CD4-positive, alpha-beta T cell treated with Interleukin-4 for 4 hours (primary cell): ENCODE measurements at places on chromosomes 5 and 9.

DNA sequence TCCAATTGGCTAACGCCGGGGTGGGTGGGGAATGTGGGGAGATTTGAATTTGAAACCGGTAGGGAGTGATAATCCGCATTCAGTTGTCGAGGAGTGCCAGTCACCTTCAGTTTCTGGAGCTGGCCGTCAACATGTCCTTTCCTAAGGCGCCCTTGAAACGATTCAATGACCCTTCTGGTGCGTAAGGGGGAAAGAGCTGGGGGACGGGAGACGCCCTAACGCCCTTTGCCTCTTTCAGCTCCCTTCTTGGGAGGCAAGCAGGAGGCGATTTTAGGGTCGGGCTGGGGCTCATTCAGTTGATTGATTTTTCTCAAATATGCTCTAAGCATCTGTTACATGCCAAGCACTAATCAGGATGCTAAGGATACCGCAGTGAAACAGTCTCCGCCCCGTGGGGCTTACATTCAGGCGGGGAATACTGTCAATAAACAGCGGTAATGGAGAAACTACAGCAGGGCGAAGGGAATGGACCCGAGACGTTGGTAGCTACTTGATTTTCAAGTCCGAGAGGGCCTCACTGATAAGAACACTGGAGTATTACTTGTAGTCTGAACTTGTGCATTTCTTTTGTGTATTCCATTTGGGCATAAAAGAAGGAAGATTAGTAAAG, at the start of gene HMMR:
TSS of gene HMMR (plus strand) at position 71 of the 610 bp plus-strand sequence. CDS start at position 132, 61 bp downstream.
- DNase-seq: no peak

GRCh38 chr5:65825408-65826328, 100.7 kb upstream of the ERBIN start:
- DNase-seq: peak; percentile 6

DNA sequence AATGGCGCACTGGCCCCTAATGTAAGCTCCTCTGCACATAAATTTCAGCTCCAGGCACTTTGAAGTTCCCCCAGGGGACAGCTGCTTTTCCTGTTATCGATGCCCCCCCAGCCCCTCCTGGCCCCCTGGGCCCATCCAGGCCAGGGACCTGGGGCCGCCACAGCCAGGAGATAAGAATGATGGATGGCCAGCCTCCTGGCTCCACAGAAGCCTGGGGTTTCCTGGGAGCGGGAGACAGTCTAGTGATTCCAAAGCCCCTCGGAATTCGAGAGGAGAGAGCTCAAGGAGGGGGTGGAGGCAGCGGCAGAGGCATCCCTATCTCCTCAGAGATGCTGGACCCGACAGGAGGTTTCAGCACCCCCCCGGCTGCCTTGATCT, 98.4 kb upstream of the HAND1 start:
- no peak for DNase-seq

DNA sequence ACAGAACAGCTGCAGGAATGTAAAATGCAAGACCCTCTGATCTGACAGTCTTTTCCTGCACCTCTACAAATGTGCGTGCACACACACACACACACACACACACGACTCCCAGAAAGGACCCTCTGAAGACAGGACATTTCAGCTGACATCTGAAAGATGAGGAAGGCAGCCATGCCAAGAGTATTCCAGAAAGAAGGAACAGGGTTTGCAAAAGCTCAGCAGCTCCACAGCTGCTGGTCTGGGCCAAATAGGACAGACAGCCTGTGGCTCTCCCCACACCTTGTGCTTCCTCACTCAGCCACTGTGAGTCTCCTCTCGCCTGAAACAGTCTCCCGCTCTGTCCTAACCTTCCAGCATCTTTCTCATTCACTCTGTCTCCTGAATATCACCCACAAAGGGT, 189.0 kb downstream of the PALM2AKAP2 start:
- DNase-seq: no peak

DNA sequence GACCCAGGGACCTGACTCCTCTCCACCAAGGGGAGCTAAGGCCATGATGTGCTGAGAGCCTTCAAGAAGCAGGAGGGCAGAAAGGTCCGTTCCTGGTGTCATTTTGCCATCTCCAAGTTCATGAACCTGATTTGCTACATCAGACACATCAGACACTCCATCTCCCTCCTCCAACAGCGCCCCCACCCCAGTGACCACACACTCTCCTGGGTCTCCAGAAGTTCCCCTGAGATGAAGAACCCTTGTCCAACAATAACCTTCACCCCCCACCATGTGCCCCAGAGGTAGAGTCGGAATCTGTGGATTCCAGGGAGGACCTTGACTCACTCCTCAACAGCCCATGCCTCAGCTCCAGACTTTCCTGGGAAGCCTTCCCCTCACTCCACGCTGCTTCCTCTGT, 242.8 kb downstream of the CDK5RAP2 start:
- no peak for DNase-seq

DNA sequence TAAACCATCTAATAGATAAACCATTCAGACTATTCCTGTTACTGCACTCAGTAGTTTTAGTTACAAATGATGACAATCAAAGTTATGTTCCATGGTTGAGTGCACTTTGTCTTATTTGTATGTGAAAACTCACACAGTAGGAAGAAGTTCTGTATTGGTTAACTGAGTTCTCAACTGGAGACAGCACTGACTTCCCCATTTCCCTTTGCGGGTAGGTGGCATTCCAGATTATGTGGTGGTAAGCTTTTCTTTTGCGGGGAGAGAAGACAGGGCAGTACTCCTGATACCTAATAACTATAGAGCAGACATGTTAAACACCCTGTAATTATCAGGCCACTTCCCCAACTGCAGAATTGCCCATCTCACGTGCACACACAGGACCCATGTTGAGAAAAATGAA, 24.4 kb downstream of the TARS1 start:
- no peak for DNase-seq

DNA sequence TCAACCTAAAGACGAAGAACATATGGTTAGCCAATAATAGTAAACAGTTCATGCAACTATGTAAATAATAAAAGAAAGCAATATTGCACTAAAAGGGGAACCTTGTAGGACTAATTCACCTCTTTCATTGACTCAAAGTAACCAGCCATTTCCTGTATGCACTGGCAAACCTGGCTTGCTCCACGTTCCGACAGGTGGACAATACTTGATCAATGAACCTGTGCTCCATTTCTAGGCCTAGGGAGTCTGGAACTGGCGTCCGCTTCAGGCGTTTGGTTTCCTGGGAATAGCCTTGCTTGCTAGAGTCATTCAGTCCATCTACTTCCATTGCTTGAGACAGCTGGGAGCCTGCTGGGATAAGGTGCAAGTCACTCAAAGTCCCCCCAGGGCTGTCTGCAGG, 41.6 kb downstream of the PTAR1 start:
- DNase-seq: no peak

DNA sequence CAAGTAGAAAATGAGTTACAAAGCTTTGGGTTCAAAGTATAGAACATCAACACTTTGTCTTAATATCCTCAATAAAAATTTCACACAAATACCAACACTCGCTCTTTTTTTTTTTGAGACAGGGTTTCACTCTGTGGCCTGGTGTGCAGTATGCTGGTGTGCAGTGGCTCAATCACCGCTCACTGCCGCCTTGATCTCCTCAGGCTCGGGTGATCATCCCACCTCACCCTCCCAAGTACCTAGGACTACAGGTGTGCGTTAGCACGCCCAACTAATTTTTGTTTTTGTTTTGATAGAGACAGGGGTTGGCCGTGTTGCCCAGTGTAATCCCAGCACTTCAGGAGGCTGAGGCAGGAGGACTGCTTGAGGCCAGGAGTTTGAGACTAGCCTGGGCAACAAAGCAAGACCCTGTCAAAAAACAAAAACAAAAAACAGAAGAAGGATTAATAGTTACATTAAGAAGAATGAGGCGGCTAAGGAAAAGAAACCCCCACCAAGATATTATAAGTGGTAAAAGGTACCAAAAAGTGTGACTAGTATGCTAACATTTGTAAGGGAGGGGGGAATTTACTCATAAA, 20.3 kb downstream of the FNBP1 start:
- DNase-seq: no peak

- DNase-seq: peak; percentile 66
These were observed 12.9 kb downstream of the RGS14 start for GRCh38 chr5:177370488-177371119.

DNA sequence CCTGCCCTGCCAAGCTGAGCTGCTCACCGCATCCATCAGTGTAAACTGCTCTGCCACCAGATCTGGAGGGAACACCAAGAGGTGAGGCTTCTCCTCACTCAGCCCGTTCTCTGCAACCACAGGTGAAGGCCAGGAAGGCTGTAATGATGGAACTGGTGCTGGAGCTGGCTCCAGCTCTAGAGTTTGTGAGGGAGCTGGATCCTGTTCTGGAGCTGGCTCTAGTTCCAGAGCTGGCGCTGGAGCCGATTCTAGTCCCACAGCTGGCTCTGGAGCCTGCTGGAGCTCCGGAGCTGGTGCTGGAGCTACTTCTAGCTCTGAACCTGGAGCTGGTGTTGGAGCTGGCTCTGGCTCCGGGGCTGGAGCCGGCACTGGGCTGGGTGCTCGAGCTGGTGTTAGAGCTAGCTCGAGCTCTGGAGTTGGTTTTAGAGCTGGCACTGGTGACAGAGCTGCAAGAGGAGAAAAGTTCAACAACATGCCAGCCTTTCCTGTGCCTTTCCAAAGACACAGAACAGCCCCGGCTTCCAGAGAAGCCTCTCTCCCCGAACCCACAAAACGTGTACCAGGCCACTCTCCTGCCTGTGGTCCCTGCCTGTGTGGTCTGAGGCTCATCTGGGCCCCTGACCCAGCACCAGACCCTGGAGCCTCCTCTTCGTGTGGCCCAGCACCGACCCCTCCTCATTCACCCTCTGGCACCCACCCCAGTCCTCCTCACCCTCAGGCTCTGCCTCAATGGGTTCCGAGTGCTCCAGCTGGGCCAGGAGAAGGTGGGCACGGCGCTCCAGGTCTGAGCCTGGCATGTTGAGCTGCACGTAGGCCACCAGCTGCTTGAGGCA, 12.9 kb downstream of the RALGDS start:
- no peak for DNase-seq

DNA sequence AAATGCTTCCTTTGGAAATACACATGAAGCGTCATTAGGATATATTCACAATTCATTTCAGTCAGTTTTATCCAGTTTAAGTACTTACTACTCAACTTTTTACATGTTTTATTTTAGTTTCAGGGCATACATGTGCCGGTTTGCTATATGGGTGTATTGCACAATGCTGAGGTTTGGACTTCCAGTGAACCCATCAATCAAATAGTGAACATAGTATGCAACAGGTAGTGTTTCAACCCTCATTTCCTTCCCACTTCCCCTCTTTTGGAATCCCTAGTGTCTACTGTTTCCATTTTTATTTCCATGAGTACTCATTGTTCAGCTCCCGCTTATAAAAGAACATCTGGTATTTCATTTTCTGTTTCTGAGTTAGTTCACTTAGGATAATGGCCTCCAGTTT, 74.7 kb downstream of the TMEM161B start:
- DNase-seq: no peak

DNA sequence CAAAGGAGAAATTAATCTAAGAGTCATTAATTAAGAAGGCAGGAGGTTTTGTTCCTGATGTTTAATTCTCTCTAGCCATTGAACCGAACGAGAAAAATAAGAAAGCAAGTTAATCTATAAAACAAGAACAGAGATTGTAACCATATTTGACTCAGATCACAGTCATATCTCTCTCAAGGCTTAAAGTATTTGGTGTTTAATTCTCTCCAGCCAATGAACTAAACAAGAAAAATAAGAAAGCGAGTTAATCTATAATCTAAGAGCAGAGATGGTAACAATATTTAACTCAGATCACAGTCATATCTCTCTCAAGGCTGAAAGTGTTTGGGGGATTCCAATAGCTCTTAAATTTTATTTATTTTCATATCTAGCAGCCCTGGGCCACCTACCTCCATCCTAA, 74.4 kb upstream of the SHISAL2B start:
- DNase-seq: no peak

DNA sequence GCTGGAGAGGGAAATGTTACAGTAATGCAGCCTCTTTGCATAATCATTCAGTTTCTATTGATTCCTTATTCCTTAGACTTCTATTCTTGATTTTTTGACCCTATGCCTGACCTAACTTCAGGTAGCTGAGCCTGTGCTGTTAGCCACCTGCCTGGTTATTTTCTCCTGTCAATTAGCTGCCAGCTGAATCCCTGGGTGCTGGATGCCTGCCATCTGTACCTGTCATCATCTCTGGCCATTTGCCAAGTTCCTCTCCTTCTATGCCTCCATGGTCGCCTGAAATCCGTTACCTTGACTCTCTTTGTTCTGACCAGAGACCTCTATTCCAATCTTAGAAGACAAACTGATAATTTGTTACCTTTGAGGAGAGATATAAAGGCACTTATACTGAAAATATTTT, 178.3 kb downstream of the CAVIN4 start:
- DNase-seq: no peak

GRCh38 chr5:131987251-131987650, 24.2 kb downstream of the ACSL6 start:
- no peak for DNase-seq

DNA sequence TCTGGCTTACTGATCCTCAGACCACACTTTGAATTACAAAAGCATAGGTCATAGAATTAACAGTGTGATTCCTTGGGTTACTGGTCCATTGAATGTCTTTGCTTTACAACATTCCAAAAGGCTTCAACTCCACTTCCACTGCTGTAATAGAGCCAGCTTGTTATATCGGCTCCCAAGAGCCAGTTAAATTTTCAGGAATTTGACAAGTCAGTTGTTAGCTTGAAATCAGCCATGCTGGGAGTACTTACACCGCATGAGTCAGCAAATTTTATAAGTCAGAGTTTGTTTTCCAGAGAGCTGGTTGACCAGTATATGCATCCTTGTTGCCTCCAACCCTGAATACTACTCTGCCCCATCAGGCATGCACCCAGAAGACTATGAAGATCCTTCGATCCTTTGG, 73.1 kb downstream of the FOXB2 start:
- DNase-seq: no peak

GRCh38 chr9:16726718-16727451, 143.6 kb downstream of the BNC2 start:
- DNase-seq: no peak

GRCh38 chr5:79261897-79262296, 26.0 kb downstream of the JMY start:
- DNase-seq: no peak

DNA sequence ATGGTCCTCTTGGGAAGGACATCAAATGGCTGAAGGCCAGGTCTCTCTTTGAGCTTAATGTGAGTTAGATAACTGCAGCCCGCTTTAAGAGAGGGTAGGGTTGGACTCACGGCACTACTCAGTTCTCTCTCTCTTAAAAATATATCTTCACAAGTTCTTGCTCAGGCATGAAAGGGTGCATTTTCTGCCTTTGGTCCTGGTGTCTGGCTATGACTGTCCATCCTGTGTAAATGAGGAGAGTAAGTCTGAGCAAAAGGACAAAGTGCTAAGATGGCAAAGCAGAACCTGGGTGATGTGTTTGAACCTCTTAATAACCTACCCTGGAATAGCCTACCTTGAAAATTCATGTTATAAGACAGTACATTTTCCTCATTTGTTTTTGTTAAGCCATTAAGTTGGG, 293.4 kb downstream of the PDE4D start:
- DNase-seq: no peak
